Suppressor macrophage treated with lipopolysaccharide for 1 hour (primary cell): ENCODE measurements at places on chromosomes 2 and 18.
A peak's percentile ranks its signal among the peaks of the same experiment; 100 is the strongest.

DNA sequence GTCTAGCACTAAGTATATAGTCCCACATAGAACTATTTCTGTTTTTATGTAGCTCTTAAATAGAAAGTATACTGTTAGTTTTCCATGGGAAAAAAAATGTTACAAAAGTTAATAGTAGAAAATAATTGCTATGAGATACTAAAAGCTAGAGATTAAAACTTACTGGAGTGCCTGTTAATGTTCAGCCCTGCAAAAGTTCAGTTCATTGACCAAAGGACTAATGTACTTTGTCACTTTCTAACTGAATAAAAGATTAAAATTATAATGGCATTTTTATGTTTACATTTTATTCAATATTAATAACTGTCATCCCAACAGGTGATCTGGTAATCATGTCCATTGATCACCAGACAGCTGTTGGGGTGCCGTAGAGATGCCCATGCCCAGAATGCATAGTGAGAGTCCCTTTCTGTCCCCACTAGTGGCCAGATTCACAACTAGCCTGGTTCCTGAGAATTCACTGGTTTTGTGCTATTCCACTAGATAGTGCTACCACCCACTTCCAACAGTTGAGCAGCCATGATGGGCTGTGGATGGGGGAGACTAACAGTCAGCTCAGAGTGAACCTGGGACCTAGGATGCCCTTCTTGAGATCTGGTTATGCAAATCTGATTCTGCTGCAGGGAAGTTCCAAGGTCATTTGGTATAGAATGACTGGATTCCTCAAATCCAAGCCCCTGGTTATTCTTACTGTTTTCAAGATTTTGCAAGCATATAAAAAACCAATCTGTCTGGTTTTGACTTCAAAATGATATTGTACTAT is 57.8 kb downstream of the AFTPH start:
- DNase-seq: no peak

GRCh38 chr18:45481821-45482220 is 133.5 kb upstream of the SLC14A2 start:
- DNase-seq: no peak

DNA sequence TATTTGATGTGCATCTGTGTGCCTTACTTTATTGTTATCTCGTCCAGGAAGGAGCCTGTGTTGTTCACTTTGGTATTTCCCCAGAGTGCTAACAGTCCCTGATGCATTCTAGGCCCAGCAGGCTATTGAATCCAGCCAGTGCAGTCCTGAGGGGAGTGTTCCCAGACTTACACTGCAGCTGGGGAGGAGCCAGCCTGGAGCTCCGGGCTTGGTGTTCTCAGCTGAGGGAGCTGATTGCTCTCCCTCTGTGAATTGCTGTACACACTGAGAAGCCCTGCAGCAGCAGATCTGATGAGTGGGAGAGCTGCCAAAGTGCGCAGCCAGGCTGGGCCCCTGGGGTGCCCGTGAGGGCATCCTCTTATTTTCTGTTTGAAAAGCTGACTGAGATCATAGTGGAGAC is 159.2 kb downstream of the GALNT3 start:
- DNase-seq: no peak

DNA sequence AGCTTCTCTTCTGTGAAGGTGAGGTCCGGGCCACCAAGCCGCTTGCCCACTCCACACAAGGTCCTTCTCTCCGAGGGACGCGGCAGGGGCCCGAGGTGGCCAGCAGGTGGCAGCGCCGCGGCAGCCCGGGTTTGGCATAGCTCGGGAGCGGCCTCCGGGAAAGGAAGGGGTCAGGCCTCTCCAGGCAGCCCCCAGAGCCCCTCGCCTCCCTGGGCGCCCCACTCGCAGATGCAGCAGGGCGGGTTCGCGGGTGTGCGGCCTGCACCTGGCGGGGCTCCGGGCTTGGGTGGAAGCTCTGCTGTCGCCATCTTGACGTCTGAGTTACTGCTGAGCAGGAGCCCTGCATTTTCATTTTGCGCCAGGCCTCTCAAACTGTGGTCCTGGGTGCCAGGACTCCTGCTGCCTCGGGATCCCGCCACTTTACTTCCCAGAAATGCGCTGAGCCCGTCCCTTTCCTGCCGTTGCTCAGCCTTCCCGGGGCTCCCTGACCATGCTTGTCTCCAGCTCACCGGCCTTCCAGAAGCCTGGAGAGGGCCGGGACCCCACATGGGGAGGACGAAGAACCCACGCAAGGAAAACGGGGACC is 18.6 kb upstream of the NCL start:
- peak; percentile 70 for DNase-seq

DNA sequence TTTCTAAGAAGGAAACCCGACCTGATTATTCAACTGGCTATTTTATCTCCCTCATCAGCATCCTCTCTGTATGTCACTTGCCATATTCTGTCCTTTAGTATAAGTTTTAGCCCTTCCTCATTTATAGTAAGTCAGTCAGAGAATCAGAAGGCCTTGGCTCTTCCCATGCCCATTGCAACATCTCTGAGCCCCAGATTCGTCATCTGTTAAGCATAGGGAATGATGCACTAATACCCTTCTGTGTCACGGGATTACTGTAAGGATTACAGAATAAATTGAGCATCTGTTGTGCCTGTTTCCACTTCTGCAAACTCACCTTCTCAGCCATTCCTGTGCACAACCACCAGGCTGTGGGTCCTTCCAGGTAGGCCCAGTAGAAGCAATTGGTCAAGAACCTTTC is 258.1 kb upstream of the RAB12 start:
- DNase-seq: no peak
